AG08396 (cell line): ENCODE measurements at places on chromosomes 12 and 14.

GRCh38 chr14:90785471-90785870 is 30.8 kb downstream of the TTC7B start:
- no peak for DNase-seq

- DNase-seq = no peak
Observed at GRCh38 chr12:16198884-16199283, 78.6 kb downstream of the SLC15A5 start.

GRCh38 chr12:39116861-39117260 is 211.5 kb upstream of the CPNE8 start:
- DNase-seq = no peak

DNA sequence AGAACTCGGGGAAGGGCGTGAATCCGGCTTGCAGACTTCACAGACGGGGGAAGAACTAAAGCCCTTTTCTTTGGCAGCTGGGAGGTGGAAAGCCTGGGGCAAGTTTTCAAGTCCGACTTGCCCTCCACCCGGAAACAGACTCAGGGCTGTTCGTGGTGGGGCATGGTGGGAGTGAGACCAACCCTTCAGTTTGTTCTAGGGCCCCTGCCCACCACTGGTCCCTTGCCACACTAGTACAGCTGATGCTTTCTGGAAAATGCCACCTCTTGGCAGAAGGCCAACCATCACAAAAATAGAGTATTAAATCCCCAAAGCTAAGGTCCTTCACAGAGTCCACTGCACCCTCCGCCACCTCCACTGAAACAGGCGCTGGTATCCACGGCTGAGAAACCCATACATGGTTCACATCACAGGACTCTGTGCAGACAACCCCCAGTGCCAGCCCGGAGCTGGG is 50.4 kb upstream of the DDX11 start:
- no peak for DNase-seq

- DNase-seq = no peak
Observed at GRCh38 chr14:69317780-69318179, 57.8 kb downstream of the GALNT16 start.

GRCh38 chr12:106195621-106196027 is 52.2 kb downstream of the CKAP4 start:
- peak; percentile 34 for DNase-seq

- DNase-seq = no peak
Observed at GRCh38 chr12:66129934-66130266, 650 bp downstream of the LLPH start.

- DNase-seq = peak; percentile 46
Observed at GRCh38 chr12:29148596-29148910, 525 bp upstream of the FAR2 start.

- DNase-seq = peak; percentile 19
Observed at GRCh38 chr12:32444895-32445294, 45.5 kb downstream of the FGD4 start.

DNA sequence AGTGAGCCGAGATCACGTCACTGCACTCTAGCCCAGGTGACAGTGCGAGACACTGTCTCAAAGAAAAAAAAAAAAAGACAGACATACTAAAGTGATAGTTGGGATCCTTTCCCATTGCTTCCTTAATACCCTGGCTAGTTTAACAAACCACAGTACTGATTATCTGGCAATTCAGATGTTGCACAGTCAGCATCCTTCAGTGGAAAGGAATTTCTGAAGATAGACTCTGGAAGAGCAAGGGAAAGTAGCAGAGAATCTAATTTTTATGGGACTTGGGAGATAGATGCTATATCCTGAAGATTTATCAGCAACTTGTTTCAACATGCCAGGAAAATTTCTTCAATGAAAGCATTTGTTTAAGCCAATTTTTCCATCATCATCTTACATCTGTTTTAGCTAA is 6.5 kb upstream of the PPFIBP1 start:
- no peak for DNase-seq

- DNase-seq = no peak
Observed at GRCh38 chr14:63912286-63912685, 59.5 kb downstream of the SYNE2 start.

DNA sequence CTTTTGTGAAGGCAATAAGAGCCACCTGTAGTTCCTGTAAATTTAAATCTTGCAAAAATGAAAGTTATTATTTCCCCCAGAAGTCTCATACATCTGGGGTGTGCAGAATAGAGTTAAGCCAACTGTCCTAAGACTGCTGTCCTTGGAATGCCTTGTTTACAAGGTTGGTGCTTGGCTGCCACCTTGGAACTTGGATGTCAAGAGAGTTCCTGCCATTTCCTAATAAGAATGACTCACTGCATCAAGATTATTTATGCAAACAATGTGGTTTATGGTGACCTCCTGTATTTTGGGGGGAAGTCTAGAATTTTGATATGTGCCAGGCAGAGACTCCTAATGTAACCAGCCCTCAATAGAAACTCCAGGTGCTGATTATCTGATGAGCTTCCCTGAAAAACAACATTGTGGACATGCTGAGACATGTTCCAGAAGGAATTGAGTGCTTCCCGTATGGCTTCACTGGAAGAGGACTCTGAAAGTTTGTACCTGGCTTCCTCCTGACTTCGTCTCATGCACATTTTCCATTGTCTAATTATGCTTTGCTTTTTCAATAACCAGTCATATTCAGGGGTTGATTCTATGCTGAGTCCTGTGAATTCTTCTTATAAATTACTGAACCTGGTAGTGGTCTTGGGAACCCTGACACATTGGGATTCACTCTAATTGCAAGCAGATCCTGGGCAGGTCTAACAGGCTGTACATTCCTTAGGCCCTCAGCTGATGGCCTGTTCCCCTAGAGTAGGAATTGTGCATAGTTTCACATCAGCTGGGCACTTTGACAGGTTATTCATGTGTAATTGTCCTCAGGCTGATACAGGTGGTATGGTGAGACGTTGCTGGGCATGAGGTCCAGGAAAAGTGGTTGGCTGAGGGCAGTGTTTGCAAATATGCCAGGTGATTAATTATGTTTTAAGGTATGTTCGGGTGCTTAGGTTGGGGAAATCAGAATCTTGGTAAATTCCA is 1370.7 kb upstream of the TMEM132C start:
- DNase-seq = no peak

DNA sequence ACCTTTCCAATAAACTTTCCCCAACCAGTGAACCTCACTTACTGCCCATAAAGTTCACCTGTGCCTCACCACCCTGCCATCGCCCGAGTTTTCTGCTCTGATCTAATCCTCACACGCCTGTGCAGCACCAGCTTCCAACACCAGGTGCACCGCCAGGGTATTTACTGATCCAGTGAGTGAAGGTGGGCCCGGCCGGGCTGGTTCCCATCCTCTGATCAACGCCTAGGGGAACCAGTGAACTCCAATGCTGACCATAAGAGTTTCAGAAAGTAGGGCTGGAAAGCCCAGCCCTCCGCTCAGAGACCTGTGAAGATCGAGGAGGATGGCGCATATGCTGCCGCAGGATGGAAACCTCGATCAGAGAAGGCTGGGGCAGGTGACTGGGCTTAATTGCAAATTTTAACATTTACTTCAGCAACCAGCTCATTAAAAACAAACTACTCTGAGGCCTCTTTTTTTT is 685 bp upstream of the MYL6B start:
- no peak for DNase-seq

- no peak for DNase-seq
Observed at GRCh38 chr12:109875572-109876131, 4.7 kb downstream of the GLTP start.

- no peak for DNase-seq
Observed at GRCh38 chr12:117517219-117517739, 155.9 kb upstream of the NOS1 start.

GRCh38 chr12:43357141-43357540 is 194.9 kb downstream of the ADAMTS20 start:
- no peak for DNase-seq

- DNase-seq = peak; percentile 37
Observed at GRCh38 chr14:91509878-91510170, 286 bp downstream of the PPP4R3A start.

DNA sequence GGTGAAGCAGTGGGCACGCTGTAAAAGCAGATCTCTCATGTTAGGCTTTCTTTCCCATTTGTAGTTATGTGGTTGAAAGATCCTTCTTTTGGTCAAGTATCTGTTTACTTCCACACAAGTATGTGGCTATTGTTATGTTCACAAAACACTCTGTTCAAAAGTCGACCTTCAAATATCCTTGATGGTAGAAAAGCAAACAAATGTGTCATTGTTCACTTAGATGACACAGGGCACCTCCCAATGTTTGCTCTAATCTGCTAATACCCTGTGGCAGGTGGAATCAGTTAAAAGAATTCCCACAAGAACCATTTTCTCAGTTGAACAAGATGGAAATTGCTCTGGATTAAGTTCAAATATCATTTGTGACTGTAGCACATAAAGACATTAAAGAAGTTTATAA is 43.6 kb upstream of the NAA30 start:
- no peak for DNase-seq

GRCh38 chr14:24966579-24966964 is 83.4 kb downstream of the STXBP6 start:
- no peak for DNase-seq

- DNase-seq = no peak
Observed at GRCh38 chr12:56348776-56349175, 10.1 kb downstream of the IL23A start.

DNA sequence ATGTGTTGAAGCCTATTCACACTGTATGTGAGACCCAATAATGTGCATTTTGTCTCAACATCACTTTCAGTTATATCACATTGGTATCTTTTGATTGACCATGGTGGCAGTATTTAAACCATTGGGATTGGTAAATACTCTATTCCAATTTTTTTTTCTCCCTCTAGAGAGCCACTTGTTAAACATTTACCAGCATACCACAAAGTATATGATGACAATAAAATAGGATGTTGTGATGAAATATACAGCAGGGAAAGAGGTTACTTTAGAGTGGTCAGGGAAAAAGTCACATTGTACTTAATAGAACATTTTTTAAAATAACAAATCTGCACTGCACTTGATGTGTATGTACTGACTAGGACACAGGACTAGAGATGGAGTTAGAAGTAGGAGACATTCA is 5.6 kb upstream of the LIN7A start:
- DNase-seq = no peak

GRCh38 chr14:22332686-22333421 is 256.2 kb downstream of the DAD1 start:
- no peak for DNase-seq

DNA sequence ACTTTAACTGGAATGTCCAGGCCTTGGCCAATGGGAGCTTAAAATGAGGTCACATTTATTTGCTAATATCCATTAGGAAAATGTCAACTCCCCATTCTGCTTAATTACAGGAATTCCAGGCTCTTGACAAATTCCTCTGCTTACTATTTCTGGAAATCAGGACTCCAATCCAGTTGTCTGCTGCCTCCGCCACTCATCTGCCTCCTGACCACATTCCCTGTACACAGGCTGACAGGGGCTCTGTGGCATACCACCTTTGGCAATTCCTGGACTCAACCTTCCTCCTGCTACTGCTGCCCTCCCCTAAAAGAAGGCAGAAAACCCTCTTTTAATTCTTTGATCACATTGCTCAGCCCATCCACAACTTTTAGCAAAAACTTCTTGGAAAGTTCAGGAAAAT is 37.9 kb downstream of the KICS2 start:
- DNase-seq = no peak

DNA sequence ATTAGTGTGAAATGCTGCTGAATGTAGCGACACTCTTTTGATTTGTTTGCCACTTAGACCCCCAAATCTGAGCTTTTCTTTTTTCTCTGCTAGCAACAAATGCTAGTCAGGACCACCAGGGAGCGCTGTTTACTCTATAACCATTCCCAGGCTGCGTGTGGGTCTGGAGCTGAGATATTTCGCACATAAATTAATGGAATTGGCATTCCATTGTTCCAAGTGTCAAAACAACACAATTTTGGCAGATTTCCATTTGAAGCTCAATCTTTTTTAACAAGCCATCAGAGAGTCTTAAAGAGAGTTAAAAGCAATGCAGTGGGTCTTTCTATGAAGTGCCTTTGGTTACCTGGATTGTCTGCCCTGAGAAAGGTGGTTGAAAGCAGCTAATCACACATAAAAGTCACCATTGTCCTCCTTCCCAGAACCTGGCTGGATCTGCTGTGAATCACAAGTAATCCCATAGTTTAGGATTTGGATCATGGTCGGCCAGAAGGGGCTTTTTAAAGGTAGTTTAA is 7.4 kb upstream of the TMEM132C start:
- no peak for DNase-seq

DNA sequence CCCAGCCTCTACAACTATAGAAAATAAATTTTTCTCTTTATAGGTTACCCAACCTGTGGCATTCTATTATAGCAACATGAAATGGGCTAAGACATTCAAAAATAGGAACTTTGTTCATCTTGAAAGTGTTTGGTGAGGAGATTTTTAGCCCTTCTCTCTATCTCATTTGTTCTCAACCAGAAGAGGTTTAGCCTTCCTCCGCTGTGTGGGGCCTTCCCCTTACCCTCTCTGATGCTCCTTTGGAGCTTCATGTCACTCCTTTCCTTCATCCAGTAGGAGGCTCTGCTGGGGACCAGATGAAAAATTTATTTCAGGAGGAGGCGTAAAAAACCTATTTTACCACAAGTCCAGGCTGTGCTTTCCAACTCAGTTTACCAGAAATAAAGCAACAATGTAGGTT is 94.1 kb downstream of the RTN1 start:
- DNase-seq = no peak

GRCh38 chr12:50647479-50647878 is 116.4 kb upstream of the ATF1 start:
- DNase-seq = peak; percentile 9

- no peak for DNase-seq
Observed at GRCh38 chr12:46101485-46101869, 111.1 kb upstream of the SCAF11 start.

DNA sequence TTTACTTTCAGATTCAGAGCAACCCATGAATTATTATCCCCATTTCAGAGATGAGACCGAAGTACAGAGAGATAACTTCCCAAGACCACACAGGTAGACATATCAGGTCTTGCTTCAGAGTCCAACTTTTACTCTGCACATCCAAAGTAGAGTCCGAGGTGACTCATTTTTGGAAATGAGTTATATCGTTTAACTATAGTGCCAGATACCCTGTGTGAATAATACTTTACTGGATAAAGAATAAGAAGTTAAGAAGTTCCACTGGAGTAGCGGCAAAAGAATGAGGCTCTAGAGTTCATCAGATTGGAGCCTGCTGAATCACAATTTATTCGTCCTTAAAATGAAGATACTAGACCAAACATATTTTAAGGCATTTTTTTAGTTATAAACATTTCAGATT is 124.7 kb downstream of the EPS8 start:
- DNase-seq = no peak

- peak; percentile 24 for DNase-seq
Observed at GRCh38 chr12:4763549-4763948, 43.3 kb downstream of the GALNT8 start.

DNA sequence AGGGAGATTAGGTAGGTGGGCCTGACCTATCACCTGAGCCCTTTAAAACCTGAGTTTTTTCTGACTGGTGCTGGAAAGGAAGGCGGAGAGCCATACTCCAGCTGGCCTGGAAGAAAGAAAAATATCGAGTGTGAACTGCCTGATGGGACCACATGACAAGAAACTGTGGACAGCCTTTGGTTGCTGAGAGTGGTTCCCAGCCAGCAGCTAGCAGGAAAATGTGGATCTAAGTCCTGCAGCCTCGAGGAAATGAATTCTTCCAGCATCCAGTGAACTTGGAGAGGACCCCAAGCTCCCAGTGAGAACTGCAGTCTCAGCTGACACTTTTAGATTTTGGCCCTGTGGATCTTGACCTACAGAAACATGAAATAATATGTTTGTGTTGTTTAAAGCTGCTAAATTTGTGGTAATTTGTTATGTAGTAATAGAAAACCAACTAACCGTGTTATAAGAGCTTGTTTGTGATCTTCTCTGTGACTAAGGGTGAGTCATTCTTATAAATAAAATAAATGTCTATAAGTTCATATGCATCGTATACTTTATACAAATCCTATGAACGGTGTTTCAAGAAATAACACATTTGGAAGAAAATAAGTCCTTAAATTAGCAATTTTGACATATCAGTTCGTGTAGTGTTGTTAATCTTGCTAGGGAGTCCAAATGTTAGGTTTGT is 359.6 kb downstream of the BMP4 start:
- no peak for DNase-seq
